ENCODE measurements at places on chromosomes 1 and 21.

GRCh38 chr1:167548059-167548932 lies 5.3 kb downstream of the CREG1 start:
- DNase-seq: peak; percentile 94

DNA sequence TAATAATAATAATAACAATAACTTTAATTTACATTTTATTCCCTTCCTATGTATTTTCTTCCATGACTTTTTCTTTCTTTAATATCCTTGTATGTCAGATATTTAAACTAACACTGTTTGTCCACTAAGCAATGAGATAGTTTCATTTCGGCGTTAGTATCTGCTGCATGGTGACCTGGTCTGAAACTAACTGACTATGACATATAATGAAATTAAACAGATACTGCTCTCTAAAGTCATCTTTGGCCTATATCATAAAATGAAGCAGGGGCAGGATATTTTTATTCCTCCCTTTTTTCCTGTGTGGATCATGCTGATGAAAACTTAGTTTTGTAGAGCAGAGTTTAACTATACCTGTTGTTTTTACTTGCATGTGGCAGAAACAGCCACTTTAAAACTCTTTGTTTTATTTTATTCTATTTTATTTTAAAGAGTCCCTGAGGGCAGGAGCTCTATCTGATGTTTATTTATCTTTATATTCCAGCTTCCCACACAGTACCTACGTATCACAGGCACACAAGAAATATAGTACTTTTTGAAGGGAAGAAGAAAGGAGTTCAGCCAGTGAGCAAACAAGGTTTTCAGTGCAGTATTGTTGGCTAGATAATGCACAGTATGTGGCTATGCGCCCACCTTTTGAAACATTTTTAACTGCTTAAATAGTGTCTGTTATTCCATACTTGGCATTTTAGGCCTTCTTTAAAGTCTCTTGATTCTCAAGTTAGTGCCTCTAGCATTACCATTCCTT lies 165.6 kb downstream of the PHTF1 start:
- no peak for DNase-seq

GRCh38 chr21:27372381-27372780 lies 405.5 kb upstream of the ADAMTS5 start:
- no peak for DNase-seq

DNA sequence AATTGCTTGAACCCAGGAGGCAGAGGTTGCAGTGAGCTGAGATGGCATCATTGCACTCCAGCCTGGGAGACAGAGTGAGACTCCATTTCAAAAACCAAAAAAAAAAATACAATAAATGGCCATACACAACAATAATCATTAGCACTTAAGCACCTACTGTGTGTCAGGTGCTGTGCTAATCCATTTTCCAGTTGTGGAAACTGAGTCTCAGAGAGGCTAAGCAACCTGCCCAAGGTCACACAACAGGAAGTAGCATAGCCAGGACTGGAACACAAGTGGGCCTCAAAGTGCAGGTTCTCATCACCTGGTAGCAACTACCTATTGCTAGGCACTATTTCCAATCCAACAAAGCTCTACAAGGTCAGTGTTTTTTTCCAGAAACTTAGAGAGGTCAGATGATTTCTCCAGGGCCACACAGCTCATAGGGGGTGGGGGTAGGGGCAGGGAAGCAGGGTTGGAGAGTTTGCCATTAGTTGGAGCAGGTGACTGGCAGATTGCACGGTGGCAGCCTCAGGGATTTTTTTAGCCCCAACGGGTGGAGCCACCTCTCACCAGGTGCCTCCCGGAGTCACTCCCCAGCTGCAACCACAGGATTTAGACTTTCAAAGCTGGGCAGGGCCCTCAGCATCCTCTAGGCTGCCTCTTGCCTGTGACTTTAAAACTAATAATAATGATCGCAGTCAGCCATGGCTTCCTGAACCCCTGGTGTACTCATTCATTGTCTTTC lies 52.5 kb upstream of the ID3 start:
- DNase-seq: no peak

GRCh38 chr1:208850442-208850841 lies 606.3 kb upstream of the PLXNA2 start:
- DNase-seq: no peak

DNA sequence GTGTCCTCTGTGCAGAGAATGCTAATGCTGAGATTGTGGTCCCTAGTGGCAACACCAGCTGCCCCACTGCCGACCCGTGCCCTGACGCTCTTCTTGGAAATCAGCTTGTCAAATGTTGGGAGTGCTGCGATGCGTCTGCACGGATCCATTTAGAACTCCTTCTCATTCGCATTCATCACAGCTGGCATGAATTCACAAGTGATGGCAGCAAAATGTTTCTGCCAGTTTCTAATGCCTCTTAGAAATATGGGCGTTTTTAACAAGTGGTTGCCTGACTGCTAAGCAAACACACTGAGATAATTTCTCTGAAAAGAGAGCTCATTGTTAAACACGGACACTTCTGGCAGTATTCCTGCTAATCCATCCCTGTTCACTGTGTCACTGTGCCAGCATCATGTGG lies 131.9 kb upstream of the KCNJ6 start:
- DNase-seq: no peak

- DNase-seq: no peak
These were observed 303.5 kb upstream of the KAZN start for GRCh38 chr1:14294860-14295536.

GRCh38 chr1:232627645-232628334 lies 2.1 kb downstream of the SIPA1L2 start:
- no peak for DNase-seq

DNA sequence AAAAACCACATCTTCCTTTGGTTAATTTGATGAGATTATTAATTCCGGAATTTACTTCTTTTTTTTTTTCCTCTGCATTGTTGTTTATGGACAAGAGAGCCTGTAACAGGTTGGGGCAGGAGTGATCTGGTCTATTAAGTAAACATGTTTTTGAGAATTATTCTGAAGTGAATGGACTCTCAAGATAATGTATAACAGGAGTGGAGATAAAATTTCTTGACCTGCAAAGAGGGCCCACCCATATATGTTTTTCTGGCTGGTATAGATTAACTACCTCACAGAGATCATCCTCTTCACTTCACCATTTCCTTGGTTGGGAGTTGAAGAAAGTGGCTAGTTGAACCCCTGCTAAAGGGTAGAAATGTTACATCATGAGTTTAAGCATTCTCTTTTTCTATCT lies 10.7 kb downstream of the DDI2 start:
- DNase-seq: peak; percentile 83

- DNase-seq: no peak
These were observed 2.6 kb upstream of the C1orf141 start for GRCh38 chr1:67137307-67137753.

DNA sequence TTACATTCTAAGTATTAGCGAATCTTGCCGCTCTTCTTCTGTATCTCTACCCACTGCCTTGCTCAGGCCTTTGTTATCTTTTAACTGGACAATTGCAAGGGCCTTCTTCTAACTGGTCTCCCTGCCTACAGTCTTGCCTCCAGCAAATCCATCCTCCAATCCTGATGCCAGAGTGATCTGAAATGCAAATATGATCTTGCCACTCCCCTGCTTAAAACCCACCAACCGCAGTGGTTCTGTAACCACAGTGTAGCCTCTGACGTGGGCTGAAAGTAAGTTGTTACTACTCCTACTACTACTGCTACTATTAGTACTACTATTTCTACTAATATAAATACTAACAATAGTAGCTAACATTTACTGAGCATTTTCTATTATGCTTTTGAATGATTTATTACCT lies 12.4 kb downstream of the MOV10 start:
- DNase-seq: no peak

DNA sequence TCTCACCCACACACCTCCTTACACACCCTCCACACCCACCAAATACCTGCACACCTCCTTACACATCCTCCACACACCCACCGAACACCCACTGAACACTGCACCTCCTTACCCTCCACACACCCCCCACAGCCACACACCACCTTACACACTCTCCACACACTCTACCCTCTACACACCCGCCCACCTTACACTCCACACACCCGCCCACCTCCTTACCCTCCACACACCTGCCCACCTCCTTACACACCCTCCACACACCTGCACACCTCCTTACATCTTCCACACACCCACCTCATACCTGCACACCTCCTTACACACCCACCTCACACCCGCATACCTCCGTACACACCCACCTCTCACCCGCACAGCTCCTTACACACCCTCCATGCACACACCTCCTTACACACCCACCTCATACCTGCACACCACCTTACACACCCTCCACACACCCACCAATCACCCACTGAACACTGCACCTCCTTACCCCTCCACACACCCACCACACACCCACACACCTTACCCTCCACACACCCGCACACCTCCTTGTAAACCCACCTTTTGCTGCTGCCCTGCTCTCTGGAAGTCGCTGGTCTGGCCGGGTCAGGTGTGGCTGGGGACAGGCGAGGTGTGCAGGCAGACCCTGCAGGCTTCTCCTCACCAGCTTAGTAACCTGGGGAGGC lies 38.5 kb downstream of the COQ8A start:
- DNase-seq: no peak

- no peak for DNase-seq
These were observed 7.7 kb upstream of the ECE1 start for GRCh38 chr1:21297975-21298374.

DNA sequence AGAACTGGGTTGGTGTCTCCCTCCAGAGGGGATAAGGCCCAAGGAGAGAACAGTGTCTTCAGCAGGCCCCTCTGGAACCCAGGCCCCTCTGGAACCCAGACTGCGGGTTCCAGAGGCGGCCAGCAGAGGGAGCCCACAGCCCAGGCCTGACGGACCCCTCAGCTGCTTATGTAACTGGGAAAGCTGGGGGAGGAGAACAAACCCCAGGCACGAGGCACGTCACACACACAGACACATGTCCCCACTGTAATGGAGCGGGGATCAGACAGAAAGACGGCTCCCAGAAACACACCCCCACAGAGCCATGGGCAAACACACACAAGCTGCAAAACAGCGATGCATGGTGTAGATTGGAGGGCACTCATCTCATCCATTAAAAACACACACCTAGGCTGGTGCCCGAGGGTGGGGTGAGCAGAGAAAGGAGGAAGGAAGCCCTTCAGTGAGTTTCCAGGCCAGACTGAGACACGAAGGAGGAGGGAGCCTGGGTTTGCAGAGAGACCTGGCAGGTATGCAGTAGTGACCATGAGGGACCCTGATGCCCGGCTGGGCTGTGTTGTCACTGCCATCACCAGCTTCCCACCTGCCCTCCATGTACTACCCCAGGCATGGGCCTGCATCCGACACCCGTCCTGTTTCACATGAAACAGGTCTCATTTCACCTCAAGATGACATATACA lies 2.8 kb upstream of the IGSF8 start:
- peak; percentile 50 for DNase-seq

DNA sequence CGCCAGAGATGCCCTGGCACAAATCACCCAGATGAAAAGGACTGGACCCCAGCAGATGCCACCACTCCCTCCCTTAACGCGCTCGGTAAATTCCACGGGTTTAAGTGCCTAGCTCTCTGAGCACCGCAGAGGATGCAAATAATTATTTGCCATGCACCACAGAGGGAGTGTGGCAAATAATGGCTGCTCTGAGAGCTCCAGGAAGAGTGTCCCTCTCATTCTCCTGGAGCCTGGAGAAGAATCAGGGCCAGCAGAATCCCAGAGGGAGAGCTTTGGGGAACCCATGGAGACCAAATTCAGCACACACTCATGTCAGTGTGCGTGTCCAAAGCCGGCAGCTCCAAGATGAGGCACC lies 667 bp downstream of the HHIPL2 start:
- DNase-seq: no peak

DNA sequence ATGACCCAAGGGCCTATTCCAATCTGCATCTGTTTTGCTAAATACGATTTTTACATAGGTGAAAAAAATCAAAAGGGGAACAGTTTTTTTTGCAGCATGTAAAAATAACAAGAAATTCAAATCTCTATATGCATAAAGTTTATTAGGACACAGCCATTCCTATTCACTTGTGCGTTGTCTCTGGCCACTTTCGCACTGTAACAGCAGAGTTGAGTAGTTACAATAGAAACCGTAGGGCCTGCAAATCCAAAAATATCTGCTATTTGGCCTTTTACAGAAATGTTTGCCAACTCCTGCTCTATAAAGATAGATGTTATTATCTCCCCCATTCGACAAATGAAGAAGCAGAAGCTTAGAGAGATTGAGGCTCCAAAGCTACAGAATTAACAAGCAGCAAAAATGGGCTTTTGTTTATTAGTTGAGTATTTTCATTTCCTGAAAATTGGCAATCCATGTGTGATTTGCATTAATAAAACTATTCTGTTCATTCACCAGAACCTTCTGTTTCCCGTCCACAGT lies 5.5 kb downstream of the DYNLT5 start:
- DNase-seq: no peak

DNA sequence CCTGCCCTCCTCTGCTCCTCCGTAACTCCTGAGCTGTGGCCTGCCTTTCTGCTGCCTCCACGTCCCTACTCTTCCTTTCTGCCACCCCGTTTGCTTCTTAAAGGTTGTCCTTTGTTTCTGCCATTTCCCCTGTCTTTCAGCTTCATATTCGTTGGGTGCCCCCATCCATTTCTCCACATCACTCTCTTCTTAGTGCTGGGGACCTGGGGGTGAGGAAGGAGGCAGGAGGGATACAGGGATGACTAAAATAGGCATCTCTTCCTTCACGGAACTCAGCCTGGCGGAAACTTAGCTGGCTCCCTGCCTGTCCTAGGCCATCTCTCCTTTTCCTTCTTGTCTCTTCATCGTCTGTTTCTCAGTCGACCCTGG lies 67.0 kb upstream of the CD1D start:
- DNase-seq: no peak

DNA sequence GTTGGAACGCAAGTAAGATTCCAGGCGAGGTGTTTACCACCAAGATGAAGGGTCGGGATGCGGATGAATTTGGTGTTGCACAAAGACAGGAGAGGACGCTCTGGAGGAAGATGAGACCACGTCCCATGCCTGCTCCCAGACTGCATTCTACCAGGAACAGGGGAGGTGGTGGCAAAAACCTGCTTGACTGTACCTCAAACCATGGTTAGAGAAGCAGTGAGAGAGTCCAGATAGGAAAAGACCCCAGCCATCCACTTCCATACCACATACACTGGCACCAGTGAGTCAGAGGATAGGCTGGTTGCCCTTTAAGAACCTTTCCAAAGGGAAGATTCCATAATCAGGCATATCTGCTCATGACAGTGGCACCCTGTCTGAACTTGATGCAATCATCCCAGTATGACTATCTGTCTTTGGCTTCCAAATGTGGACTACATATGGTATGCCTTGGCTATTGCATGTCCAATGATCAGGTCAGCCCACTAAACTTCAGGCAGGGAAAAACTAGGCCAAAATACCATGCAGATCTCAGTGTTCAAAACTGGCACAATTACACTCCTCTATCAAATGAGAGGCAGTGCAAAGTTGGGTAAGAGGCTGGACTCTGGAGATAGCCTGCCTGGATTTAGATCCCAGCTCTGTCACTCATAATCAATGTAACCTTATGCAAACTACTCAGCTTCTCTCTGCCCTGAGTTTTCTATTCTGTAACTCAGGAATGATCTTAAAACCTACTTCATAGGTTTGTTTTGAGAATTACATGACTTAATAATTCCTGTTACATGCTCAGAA lies 20.6 kb downstream of the NPR1 start:
- no peak for DNase-seq

DNA sequence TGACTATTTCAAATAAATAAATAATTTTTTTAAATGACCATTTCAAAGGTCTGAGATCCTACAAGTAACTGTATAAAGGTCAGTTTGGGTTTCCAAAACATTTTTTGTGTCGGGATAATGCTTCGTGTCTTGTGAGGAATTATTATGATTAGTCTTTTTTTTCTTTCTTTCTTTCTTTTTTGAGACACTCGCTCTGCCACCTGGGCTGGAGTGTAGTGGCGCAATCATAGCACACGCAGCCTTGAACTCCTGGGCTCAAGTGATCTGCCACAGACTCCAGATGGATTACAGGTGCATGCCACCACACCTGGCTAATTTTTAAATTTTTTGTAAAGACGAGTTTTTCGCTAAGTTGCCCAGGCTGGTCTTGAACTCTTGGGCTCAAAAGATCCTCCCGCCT lies 1.9 kb upstream of the SDE2 start:
- no peak for DNase-seq
